ENCODE measurements at places on chromosomes 16 and 17. TPM values are rescaled to one million over a fixed set of nuclear protein-coding genes. Genes with fewer than 3 reads are reported as not detected.
A peak's percentile ranks its signal among the peaks of the same experiment; 100 is the strongest.

The GLOD4 gene
- 99.4 TPM for total RNA-seq

The TMEM220 gene
- total RNA-seq: 7.6 TPM

The IKZF3 gene
- 0.29 TPM for total RNA-seq

The ABCC12 gene
- not detected for total RNA-seq

The PPP1R27 gene
- not detected for total RNA-seq

The BICDL2 gene
- 28.6 TPM for total RNA-seq

The CRYM gene
- 3.7 TPM for total RNA-seq

The SCARF1 gene
- total RNA-seq: 0.97 TPM

The NHLRC4 gene
- 0.52 TPM for total RNA-seq

The TBC1D3C gene
- total RNA-seq: not detected

The EME1 gene
- 18.7 TPM for total RNA-seq

- H3K4me1 ChIP-seq: peaks cover 29% of the 10 kb centered on the region
- DNase-seq: peak; percentile 56
- H3K36me3 ChIP-seq: peaks cover 11% of the 10 kb centered on the region
Measured at GRCh38 chr16:86577314-86577971, 906 bp upstream of the FOXL1 start.

DNA sequence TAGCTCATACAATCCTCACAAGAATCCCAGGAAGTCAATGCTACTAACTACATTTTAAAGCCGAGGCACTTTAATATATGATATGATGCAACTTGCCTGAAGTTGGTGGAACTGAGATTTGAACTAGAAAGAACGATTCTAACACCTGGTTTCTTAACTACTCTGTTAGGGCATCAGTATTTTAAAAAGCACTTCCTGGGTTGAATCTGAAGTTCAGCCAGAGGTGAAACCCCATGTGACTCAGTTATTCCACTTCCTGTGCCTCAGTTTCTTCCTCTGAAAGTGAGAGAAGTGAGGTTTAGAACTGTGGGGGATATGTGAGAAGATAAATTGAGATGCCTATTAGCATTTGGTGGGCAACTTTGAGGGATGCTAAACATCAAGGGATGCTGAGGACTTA, 129.4 kb upstream of the ANKFN1 start:
- no peak for DNase-seq
- no peaks in the 10 kb centered on the region for H3K4me1 ChIP-seq
- peaks cover 5% of the 10 kb centered on the region for H3K27me3 ChIP-seq
- no peak overlapping the region for H3K4me3 ChIP-seq
- no peaks in the 10 kb centered on the region for H3K36me3 ChIP-seq

DNA sequence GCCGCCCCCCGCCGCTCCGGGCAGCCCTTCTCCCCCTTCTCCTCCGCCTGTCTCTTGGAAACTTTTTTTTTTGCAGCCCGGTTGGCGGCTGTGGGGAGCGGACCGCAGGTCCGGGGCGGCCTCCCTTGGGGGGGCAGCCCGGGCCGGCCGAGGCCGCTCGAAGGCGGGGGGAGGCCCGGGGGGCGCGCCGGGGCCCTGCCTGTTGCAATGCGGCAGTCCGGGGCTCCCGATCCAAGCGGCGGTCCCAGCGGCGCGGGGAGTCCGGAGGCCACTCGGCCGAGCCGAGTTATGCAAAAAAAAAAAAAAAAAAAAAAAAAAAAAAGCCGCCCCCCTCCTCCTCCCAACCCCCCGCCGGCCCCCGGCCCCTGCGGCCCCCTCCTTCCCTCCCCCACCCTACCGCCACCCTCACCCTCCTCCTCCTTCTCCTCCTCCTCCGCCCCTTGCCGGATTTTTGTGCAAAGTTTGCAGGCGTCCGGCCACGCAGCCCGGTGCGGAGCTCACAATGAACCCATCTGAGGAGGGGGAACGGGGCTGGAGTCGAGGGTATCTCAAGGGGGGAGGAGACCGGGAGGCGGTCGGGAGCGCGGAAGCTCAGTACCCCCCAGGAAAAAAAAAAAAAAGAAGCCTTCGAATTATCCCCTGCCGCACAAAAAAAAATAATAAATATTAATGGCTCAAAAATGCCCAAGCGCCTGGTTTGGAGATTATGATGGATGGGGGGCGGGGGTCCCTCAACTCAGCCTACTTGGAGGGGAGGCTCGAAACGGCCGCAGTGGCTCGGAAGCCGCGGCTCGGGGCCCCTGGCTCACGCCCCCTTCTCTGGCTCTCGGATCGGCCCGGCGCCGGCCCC, at the start of gene ZNF423:
ZNF423 (minus strand) TSS at position 291 of the 850 bp plus-strand sequence. CDS start 338 bp downstream, outside the sequence.
- peaks cover 39% of the 10 kb centered on the region for H3K4me1 ChIP-seq
- H3K36me3 ChIP-seq: peaks cover 4% of the 10 kb centered on the region
- H3K27ac ChIP-seq: peak within 1 kb of the TSS; percentile 75
- peaks cover 22% of the 10 kb centered on the region for H3K27me3 ChIP-seq
- peak within 1 kb of the TSS; percentile 90 for H3K4me3 ChIP-seq

DNA sequence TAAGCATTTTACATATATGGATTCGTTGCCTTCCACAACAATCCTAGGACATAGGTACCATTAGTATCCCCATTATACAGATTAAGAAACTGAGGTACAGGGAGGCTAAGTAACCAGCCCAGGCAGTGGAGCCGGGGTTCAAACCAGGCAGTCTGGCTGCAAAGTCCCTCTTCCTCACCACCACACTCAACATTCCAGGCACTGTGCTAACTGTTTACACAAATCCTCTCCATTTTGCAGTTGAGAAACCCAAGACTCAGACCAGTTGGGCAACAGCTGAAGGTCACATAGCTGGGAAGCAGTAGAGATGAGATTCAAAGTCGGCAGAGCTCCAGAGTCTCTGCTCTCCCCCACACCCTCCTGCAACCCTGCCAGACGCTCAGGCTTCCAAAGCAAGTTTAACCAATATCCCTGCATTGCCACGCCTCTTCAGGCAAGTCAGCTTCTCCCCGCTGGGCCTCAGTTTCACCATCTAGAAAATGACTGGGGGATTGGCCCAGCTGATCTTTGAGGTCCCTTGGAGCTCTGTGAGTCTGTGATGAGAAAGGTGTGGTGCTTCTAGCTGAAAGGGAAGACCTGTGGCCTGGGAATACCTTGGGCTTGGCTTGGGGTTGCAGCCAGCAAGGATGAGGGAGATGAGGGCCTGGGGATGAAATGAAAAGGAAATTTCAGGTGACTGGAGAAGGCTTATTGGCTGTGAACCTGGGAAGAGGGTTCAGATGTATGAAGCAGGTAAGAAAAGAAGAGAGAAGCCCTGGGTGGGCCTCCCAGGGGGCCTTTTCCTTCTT, 14.0 kb downstream of the CCR7 start:
- H3K4me3 ChIP-seq: no peak overlapping the region
- peak; percentile 52 for DNase-seq
- H3K27me3 ChIP-seq: no peaks in the 10 kb centered on the region
- H3K27ac ChIP-seq: no peak overlapping the region
- no peaks in the 10 kb centered on the region for H3K36me3 ChIP-seq

GRCh38 chr16:71734511-71734910, 10.0 kb upstream of the PHLPP2 start:
- DNase-seq: no peak
- H3K4me3 ChIP-seq: no peak overlapping the region
- H3K27me3 ChIP-seq: no peaks in the 10 kb centered on the region
- H3K4me1 ChIP-seq: no peaks in the 10 kb centered on the region
- H3K27ac ChIP-seq: peak overlapping the region; percentile 7

DNA sequence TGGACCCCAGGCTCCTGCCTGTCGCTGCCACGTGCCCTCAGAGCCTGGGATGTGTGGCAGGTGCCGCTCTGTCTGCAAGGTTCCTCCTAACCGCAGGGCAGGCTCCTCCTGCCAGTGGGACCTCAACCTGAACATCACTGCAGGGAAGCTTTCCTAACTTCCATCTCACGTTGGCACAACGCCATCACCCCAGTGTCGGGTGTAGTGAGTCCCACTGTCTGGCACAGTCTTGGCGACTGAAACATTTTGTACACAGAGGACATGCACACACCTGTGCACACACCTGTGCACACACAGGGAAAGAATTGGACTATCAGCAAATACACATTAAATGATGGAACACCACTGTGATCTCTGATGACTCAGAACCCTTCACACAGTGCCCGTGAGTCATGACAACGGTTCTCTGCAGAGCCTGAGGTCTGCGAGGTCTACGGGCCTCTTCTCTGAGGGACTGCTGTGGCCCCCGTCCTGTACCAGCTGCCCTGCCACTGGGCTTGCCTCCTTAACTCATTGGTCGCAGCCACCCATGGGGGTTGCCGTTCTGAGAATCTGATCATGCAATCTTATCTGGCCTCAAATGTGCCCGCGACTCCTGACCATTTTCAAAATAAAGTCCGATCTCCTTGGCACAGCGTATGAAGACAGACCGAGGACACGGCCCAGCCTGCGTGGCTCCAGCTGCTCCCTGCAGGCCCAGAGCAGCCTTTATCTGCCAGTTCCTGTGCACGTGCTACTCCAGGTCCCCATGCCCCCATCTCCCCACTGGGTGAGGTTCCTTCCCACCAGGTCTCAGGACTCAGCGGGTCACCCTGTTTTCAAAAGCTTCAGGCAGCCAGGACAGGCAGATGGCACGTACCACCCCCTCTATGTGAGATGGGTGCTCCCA, 7.6 kb downstream of the CCDC57 start:
- peaks cover 12% of the 10 kb centered on the region for H3K4me1 ChIP-seq
- no peak overlapping the region for H3K4me3 ChIP-seq
- H3K27ac ChIP-seq: peak overlapping the region; percentile 98
- H3K36me3 ChIP-seq: no peaks in the 10 kb centered on the region
- no peaks in the 10 kb centered on the region for H3K27me3 ChIP-seq

GRCh38 chr17:50779747-50780353, 12.5 kb upstream of the ANKRD40CL start:
- H3K4me3 ChIP-seq: no peak overlapping the region
- H3K36me3 ChIP-seq: no peaks in the 10 kb centered on the region
- no peaks in the 10 kb centered on the region for H3K27me3 ChIP-seq
- peaks cover 6% of the 10 kb centered on the region for H3K4me1 ChIP-seq
- DNase-seq: no peak

DNA sequence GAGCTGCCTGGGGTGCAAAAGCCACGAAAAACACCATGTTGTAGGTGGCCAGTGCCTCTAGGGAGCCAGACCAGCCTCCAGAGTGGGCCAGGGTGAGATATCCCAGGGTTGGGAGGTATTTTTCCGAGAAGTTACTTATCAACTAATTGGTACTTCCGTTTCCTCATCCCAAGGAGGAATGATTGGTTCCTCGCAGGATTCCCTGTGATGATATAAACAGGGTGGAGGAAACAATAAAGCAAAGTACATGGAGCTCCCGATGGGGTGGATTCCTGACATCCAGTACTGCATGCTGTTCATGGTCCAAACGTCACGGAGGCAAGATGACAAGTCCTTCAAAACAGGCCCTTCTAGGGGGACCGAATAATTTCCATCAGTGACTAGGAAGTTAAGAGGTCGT, 39.4 kb upstream of the FOXF1 start:
- no peak overlapping the region for H3K4me3 ChIP-seq
- H3K27ac ChIP-seq: no peak overlapping the region
- H3K27me3 ChIP-seq: peaks cover 60% of the 10 kb centered on the region
- no peak for DNase-seq
- no peaks in the 10 kb centered on the region for H3K4me1 ChIP-seq

- no peaks in the 10 kb centered on the region for H3K36me3 ChIP-seq
- H3K4me1 ChIP-seq: no peaks in the 10 kb centered on the region
- H3K4me3 ChIP-seq: no peak overlapping the region
- peaks cover 5% of the 10 kb centered on the region for H3K27me3 ChIP-seq
- DNase-seq: no peak
Measured at GRCh38 chr16:83772806-83773205, 35.0 kb upstream of the HSBP1 start.

DNA sequence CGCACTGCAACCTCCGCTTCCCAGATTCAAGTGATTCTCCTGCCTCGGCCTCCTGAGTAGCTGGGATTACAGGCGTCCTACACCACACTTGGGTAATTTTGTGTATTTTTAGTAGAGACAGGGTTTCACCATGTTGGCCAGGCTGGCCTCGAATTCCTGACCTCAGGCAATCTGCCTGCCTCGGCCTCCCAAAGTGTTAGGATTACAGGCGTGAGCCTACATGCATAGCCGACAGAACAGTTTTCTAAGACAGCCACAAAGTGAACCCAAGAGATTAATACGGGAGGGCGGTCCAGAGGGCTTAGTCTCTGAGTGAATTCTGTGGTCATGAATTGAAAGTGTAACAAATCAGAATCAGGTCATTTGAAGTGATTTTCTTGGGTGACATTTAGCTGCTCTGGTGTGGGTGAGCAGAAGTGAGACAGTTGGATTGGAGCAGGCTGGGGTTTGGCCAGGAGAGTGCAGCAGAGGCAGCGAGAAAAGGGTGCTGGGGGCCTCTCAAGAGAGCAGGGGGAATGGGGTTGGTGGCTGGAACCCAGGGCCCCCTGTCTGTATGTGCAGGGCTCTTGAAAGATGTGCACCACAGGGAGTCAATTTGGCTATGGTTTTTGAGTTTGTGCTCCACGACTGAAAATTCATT, 231.4 kb upstream of the WSCD1 start:
- H3K4me3 ChIP-seq: no peak overlapping the region
- no peaks in the 10 kb centered on the region for H3K27me3 ChIP-seq
- H3K27ac ChIP-seq: no peak overlapping the region
- H3K4me1 ChIP-seq: peaks cover 15% of the 10 kb centered on the region
- DNase-seq: no peak
- H3K36me3 ChIP-seq: no peaks in the 10 kb centered on the region

GRCh38 chr16:88343271-88343791, 39.4 kb upstream of the ZNF469 start:
- DNase-seq: no peak
- H3K36me3 ChIP-seq: no peaks in the 10 kb centered on the region
- H3K4me3 ChIP-seq: no peak overlapping the region
- H3K27me3 ChIP-seq: no peaks in the 10 kb centered on the region
- H3K4me1 ChIP-seq: no peaks in the 10 kb centered on the region
- no peak overlapping the region for H3K27ac ChIP-seq

- peaks cover 15% of the 10 kb centered on the region for H3K4me1 ChIP-seq
- H3K36me3 ChIP-seq: no peaks in the 10 kb centered on the region
- no peak overlapping the region for H3K27ac ChIP-seq
- no peak overlapping the region for H3K4me3 ChIP-seq
- no peaks in the 10 kb centered on the region for H3K27me3 ChIP-seq
Measured at GRCh38 chr16:65817066-65817465, 549.4 kb upstream of the CDH5 start.

- no peaks in the 10 kb centered on the region for H3K27me3 ChIP-seq
- DNase-seq: no peak
- H3K36me3 ChIP-seq: peaks cover 28% of the 10 kb centered on the region
- peaks cover 5% of the 10 kb centered on the region for H3K4me1 ChIP-seq
- no peak overlapping the region for H3K27ac ChIP-seq
- no peak overlapping the region for H3K4me3 ChIP-seq
Measured at GRCh38 chr16:14462811-14463210, 167.2 kb downstream of the PARN start.

GRCh38 chr17:31583772-31584356, 192.4 kb downstream of the RAB11FIP4 start:
- no peaks in the 10 kb centered on the region for H3K27me3 ChIP-seq
- peak overlapping the region; percentile 40 for H3K27ac ChIP-seq
- H3K4me3 ChIP-seq: no peak overlapping the region
- no peak for DNase-seq
- H3K4me1 ChIP-seq: peaks cover 6% of the 10 kb centered on the region

- H3K36me3 ChIP-seq: peaks cover 6% of the 10 kb centered on the region
- peaks cover 6% of the 10 kb centered on the region for H3K4me1 ChIP-seq
- no peak overlapping the region for H3K4me3 ChIP-seq
Measured at GRCh38 chr17:67671493-67671892, 46.2 kb upstream of the NOL11 start.

GRCh38 chr16:10033556-10033955, 148.7 kb downstream of the GRIN2A start:
- peaks cover 35% of the 10 kb centered on the region for H3K27me3 ChIP-seq
- H3K36me3 ChIP-seq: no peaks in the 10 kb centered on the region
- no peak overlapping the region for H3K4me3 ChIP-seq
- no peaks in the 10 kb centered on the region for H3K4me1 ChIP-seq

- peaks cover 72% of the 10 kb centered on the region for H3K27me3 ChIP-seq
- no peaks in the 10 kb centered on the region for H3K4me1 ChIP-seq
- no peaks in the 10 kb centered on the region for H3K36me3 ChIP-seq
- H3K4me3 ChIP-seq: no peak overlapping the region
- DNase-seq: no peak
- H3K27ac ChIP-seq: no peak overlapping the region
Measured at GRCh38 chr17:47857551-47858455, 6.8 kb upstream of the SP6 start.
